Endothelial cell (in vitro differentiated cells): ENCODE measurements at places on chromosomes 5 and 9.

- no peak overlapping the region for H3K27ac ChIP-seq
- H3K27me3 ChIP-seq = no peaks in the 10 kb centered on the region
- H3K36me3 ChIP-seq = no peaks in the 10 kb centered on the region
- no peak for DNase-seq
- no peak overlapping the region for H3K4me3 ChIP-seq
- H3K4me1 ChIP-seq = no peaks in the 10 kb centered on the region
Measured at GRCh38 chr5:158145827-158146226, 286.9 kb upstream of the CLINT1 start.

- H3K27me3 ChIP-seq = no peaks in the 10 kb centered on the region
- no peak for DNase-seq
- no peaks in the 10 kb centered on the region for H3K36me3 ChIP-seq
- no peak overlapping the region for H3K4me3 ChIP-seq
Measured at GRCh38 chr5:44774279-44774880, 34.4 kb upstream of the MRPS30 start.

DNA sequence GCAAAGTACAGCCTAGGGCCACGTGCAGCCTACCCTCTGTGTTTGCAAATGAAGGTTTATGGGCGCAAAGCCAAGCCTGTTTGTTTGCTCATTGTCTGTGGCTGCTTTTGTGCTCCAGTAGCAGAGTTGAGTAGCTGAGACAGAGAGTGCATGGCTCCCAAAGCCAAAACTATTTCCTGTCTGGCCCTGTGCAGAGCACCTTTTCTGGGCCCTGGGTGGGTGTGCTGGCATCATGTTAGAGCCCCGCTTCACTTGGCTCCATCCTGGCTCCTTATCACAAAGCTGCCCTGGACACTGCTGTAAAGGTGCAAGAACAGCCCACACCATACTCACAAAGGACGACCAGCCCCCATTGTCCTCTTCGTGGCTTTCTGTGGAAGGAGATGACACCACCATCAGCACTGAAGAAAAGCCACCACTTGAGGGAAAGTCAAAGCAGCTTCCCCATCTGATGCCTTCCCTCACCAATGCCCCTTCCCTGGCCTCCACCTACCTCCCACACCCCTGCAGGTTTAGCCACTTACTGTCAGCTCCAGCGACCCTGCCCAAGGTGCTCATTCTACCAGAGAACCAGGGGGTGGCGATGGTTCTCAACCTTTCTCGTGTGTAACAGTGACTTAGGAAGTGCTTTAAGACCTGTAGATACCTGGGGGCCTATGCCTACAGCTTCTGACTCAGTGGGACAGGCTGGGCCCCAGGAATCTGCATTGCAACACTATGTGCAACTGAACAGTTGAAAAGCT, 23.4 kb downstream of the LCP2 start:
- H3K36me3 ChIP-seq = peaks cover 7% of the 10 kb centered on the region
- no peak overlapping the region for H3K4me3 ChIP-seq
- H3K27me3 ChIP-seq = peaks cover 9% of the 10 kb centered on the region
- DNase-seq = peak; percentile 31
- H3K4me1 ChIP-seq = peaks cover 32% of the 10 kb centered on the region

DNA sequence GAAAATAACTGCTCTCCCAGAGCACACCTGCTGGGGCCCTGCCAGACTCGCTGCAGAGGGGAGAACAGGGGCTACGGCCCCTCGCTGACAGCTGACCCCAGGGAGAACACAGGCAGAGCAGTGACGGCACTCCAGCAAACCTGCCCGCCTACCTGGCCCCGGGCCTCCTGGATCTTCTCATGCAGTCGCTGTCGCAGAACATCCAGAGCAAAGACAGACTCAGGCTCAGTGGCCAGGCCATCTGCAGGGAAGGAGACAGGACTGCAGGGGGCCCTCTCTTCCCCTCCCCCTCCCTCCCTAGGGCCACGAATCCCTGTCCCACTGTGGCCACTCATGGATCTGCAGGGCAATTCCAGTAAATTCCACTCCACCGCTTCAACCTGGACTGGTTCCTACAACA, 2.4 kb downstream of the SURF6 start:
- H3K4me1 ChIP-seq = peaks cover 17% of the 10 kb centered on the region
- H3K4me3 ChIP-seq = peak overlapping the region; percentile 59
- no peaks in the 10 kb centered on the region for H3K27me3 ChIP-seq
- H3K27ac ChIP-seq = no peak overlapping the region

- no peak overlapping the region for H3K4me3 ChIP-seq
- H3K36me3 ChIP-seq = peaks cover 27% of the 10 kb centered on the region
- no peak for DNase-seq
- H3K4me1 ChIP-seq = peaks cover under 1% of the 10 kb centered on the region
- peaks cover 4% of the 10 kb centered on the region for H3K27me3 ChIP-seq
Measured at GRCh38 chr9:114053246-114054005, 24.7 kb downstream of the AMBP start.

DNA sequence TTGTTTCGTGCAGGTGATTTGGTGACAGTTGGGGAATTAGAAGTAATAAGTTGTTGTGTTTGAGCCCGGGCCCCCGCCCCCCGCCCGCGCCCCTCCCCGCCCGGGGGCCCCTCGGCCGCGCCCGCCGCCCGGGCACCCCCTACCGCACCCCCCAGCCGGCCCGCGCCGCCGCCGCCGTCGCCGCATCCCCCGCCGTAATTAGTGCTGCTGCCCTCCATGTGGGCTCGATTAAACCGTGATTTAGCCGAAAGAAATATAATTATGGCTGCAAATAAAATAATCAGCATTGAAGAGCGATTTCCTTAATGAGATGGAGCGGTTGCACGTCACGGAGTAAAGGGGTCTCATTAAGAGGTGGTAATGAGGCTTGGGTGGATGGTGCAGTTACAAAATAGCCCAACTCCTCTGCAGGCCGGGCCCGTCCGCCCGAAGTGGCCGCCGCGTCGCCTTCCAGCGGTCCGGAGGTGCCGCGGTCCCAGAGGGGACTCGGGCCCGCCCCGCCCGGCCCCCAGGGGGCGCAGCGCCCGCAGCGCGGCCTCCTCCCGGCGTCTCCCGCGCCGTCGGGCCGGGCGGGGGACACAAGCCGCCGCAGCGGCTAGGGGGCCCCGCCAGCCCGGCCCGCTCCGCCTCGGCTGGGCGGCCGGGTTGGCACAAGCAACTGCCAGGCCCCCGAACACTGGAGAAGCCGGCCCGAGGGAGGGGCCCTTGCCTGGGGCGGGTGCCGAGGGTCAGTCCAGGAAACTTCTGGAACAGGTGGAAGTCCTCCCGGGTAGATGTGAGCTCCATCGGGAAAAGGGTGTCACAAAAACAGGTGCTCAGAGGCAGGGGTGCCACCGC, 6.9 kb upstream of the OTP start:
- peaks cover 34% of the 10 kb centered on the region for H3K27me3 ChIP-seq
- no peaks in the 10 kb centered on the region for H3K36me3 ChIP-seq
- H3K4me3 ChIP-seq = peak overlapping the region; percentile 71
- H3K27ac ChIP-seq = no peak overlapping the region
